ENCODE measurements at places on chromosomes 1 and 21.

GRCh38 chr21:35007348-35007747 is 41.8 kb downstream of the RUNX1 start:
- DNase-seq = no peak

- DNase-seq = no peak
Observed at GRCh38 chr1:21778405-21778727, 4.6 kb downstream of the USP48 start.

DNA sequence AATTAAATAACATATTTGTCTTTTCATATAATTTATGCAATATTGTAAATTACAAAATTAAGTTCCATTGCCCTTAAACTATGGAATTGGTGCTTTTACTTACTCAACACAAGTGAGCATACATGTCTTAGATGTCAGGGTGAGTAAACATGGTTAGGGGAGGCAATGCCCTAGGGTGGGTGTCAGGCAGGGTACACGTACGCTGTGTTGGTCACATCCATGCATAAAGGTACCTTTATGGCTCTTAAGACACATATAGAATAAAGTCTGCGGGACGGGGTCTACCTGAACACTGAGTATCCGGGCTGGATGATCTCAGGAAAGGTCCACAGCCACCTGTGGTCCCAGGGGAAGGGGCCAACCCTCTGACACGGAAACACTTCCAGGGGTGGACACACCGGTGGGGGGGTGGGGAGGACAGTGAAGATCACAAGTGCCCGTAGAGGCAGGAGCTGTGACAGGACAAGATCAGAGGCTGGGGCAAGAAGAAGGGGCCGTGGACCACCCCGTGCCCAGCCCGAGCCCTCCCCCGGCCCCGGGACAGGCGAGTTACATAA is 720 bp downstream of the LIN9 start:
- DNase-seq = no peak

- no peak for DNase-seq
Observed at GRCh38 chr1:178232949-178233348, 139.0 kb downstream of the RASAL2 start.

GRCh38 chr1:26300578-26301275 is 5.7 kb downstream of the UBXN11 start:
- DNase-seq = no peak

DNA sequence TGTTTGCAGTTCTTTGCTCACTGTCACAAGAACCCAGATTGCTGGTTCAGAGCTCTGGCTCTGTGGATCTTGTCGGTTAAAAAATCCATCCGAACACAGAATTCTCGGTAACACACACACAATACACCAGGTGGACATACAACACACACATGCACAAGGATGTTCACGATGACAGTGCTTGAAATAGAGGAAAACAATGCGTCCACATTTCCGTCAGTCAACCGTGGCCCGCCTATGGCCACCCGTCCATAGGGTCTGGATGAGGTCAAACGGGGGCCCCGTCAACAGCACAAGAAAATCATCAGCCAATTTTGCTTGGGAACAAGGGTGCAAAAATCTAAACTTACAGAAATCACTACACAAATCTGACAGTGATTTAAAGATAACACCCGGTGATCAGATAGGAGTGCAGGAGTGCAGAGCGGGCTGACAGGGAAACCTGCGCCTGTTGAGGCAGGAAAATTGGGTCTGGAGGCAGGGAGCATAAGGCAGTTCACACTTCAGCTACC is 50.4 kb upstream of the SLC19A1 start:
- no peak for DNase-seq

DNA sequence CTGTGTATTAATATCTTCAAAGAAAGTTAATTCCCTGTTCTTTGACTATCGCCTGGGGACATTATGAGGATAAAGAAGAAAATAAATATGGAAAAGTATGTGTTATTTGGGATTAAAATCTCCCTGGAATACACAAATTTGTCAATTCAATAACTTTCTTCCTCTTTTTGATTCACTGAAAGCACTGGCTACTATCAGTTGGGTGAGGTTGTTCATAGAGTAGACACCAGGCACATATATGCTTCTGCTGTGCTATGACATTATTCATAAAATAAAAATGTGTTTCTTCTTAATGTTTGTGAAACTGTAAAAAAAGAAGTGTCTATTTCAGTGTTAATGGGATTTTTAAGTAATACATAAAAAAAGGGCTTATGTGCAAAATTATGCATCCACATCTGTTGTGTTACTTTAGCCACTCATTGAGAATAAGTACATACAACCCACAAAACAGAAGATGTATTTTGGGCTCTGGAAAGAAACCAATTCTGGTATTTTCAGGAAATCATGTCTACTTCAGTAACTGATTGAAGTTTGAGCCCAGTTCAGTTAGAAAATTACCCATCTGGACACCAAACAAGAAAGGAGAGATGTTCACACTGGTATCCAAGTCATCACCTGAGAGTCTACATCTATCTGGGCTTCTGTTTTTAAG is 169.4 kb downstream of the GABPA start:
- DNase-seq = no peak

DNA sequence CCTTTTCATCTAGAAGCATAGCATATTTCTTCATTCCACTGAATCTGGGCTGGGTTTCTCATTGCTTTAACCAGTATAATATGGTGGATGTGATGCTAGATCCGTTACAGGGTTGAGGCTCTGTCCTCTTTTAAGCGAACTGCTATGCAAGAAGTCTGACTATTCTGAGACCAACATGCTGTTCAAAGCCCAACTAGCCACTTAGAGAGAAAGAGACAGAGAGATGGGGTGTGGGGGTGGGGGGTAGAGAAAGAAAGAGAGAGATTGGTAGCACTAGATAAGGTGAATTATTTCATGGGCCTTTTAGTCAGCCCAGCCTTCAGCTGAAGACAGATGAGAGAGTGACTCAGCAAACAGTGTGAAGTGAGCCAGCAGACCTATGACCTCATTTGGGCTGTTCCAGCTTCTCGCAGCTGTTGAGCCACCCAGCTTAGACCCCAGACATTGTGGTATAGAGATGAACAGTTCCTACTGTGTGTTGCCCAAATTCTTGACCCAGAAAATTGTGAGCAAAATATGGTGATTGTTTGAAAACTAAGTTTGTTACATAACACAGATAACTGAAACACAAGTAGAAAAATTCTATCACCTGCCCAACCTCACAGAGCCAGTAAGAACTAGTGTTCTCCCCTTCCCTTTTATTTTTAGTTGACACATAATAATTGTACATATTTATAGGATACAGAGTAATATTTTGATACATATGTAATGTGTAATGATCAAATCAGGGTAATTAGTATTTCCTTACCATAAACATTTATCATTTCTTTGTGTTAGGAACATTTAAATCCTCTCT is 40.7 kb upstream of the PRKACB start:
- DNase-seq = peak; percentile 68

GRCh38 chr1:166789286-166789685 is 50.0 kb upstream of the POGK start:
- DNase-seq = no peak

DNA sequence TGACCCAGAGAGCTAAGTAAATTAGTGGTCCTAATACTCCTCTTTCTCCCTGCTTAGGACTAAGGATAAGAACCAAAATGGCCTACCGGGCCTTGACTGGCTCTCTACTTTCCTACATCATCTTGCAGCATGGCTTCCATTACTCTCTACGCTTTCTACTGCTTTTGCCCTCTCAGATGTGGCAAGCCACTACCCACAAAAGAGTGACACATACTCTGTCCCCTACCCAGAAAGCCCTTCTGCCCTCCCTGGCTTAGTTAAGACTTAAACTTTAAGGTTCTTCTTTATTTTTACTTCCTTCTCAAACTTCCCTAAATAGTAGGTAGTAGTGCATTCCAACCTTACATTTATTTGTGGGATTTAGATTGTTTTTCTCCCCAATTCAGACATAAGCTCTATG is 228.1 kb downstream of the TPR start:
- no peak for DNase-seq

DNA sequence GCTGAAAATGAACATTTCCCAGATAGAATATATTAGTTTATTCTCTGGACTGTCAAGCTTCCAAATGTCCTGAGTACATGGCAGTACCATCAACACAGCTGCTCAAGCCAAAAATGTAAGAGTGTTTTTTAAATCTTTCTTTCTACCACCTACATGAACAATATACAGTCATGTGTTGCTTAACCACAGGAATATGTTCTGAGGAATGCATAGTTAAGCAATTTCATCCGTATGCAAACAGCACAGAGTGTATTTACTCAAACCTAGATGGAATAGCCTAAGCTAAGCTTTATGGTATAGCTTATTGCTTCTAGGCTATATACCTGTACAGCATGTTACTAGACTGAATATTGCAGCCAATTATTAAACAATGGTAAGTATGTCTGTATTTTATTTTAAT is 561.9 kb upstream of the ADGRL4 start:
- no peak for DNase-seq

- DNase-seq = no peak
Observed at GRCh38 chr1:184222652-184223052, 164.2 kb upstream of the C1orf21 start.

DNA sequence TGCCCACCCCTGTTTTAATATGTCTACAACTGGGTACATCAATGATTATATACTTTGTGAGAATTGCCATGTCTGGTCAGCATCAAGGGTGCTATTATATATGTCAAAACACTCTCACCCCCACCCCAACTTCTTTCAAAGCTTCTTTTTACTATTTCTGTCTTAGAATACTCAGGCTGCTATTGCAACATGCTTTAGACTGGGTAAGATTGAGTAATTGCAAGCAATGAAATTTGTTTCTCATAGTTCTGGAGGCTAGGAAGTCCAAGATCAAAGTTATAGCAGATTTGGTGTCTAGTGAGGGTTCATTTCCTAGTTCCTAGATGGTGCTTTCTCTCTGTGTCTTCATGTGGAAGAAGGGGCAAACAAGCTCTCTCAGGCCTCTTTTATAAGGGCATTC is 100.5 kb upstream of the KCNK1 start:
- DNase-seq = no peak

- DNase-seq = no peak
Observed at GRCh38 chr21:31520561-31521098, 138.9 kb upstream of the SOD1 start.

DNA sequence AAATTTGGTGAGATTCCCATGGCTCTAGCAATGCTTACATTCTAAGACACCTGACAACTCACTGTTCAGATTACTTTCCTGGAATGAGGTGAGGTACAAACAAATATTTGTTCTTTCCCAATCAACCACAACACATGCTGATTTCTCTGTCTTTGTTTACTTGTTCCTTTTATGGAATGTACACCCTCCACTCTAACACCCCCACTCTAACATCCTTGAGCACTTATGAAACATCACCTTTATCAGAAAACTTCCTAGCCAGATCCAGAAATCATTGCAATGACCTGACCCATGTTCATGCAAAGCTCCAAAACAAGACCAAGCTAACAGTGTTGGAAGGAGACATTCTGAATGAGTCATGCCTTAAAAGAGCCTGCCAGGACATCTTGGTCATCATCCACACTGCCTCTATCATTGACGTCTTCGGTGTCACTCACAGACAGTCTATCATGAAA is 35.5 kb downstream of the HSD3B1 start:
- DNase-seq = no peak

DNA sequence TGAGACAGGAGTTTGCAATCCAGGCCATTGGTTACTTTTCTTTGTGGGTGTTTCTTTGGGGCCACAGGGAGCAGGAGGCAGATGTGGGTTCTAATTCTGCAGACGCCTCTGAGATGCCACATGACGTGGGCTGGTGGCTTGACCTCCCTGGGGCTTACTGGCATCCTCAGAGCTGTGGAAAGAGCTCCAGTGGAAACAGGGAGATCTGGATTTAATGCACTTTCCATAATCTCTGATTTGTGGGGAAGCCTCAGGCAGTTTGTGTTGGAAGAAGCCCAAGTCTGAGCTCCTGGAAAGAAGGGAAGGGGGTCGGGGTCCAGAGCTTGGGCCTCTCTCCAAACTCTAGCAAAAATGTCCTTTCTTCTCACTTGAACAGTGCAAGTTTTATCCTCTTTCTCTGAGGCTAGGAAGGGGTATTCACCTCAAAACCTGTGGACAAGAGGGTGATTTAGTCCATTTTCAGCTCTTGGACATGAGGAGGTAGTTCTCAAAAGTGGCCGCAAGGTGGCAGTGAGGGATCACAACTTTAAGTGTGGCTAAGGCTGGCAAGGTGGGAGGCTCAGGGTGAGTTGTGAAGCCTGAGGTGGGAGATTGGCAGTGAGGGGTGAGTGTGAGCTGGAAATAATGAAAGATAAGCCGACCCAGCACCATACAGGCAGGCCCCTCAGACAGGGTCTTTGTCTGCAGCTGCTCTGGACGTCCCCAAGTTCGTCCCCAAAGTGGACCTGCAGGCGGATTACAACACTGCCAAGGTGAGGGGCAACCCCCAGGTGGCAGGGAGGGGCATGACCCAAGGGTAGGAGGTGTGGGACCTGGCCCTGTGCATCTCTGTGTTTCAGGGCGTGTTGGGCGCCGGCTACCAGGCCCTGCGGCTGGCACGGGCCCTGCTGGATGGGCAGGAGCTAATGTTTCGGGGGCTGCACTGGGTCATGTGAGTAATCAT is 9.2 kb downstream of the IKBKE start:
- DNase-seq = no peak

- DNase-seq = no peak
Observed at GRCh38 chr1:245156736-245157505, 2.1 kb downstream of the KIF26B start.

- no peak for DNase-seq
Observed at GRCh38 chr21:32100423-32100822, 178.4 kb downstream of the MIS18A start.

GRCh38 chr1:46684670-46685069 is 13.0 kb downstream of the TEX38 start:
- no peak for DNase-seq

DNA sequence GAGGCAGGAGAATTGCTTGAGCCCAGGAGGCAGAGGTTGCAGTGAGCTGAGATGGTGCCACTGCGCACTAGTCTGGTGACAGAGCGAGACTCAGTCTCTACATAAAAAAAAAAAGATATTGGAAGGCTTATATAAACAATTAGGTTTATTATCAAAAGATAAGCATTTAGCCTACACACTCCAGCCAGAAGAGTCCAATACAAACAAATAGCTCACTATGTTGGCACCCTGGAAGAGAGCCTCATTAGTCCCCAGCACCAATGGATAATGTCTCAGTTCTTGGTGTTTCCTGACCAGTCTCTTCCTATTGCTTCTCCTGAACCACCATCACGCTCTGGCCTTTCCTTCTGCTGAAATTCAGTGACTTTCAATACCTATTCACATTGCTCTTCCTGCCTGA is 48.6 kb upstream of the ATP1A1 start:
- DNase-seq = no peak

- DNase-seq = no peak
Observed at GRCh38 chr21:35323947-35324346, 274.8 kb upstream of the RUNX1 start.

GRCh38 chr1:212721388-212722247 is 22.0 kb upstream of the BATF3 start:
- DNase-seq = peak; percentile 42

All from kidney epithelial cell (primary cell).